ENCODE measurements at places on chromosomes 5 and 9.

GRCh38 chr9:75410405-75410804 lies 322.1 kb downstream of the OSTF1 start:
- DNase-seq = no peak

DNA sequence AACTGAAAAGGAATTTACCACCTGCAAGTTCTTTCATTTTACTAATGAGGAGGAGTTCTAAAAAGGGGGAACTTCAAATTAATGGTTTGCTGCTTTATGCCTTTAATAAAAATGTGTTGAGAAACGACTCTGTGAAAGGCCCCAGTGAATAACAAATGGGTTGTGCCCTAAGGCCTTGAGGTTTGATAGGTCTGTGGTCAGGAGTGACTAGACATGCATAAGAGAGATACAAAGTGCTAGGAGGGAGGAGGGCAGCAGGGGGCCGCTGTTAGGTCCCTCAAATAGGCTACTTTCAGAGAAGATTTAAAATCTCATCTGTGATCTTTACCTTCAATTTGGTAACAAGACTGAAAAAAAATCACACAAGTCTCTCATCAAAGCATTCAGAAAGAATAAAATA lies 58.3 kb downstream of the FAM81B start:
- no peak for DNase-seq

DNA sequence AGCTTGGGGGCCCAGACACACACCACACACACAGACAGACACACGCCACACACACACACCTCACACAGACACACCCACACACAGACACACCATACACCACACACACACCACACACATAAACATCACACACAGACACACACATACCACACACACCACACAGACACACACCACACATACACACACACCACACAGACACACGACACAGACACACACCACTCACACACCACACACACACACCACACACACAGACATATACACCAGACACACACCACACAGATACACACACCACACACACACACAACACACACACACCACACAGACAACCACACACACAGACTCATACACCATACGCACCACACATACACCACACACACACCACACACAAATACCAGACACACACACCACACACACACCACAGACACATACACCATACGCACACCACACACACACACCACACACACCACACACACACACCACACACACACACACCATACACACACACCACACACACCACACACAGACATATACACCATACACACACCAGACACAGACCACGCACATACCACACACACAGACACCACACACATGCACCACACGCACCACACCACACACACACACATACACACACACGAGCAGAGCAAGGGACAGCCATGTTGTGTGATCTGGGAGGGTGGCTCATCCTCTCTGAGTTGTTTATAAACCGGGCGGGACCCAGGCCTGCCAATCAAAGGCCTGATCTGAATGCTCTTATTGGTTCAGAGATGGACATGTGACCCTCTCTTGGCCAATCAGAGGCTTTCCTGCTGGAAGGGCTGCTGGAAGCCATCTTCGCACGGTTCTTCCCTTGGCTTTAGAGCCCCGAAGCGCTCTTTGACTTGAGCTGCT lies 148.3 kb downstream of the GAPVD1 start:
- peak; percentile 73 for DNase-seq

DNA sequence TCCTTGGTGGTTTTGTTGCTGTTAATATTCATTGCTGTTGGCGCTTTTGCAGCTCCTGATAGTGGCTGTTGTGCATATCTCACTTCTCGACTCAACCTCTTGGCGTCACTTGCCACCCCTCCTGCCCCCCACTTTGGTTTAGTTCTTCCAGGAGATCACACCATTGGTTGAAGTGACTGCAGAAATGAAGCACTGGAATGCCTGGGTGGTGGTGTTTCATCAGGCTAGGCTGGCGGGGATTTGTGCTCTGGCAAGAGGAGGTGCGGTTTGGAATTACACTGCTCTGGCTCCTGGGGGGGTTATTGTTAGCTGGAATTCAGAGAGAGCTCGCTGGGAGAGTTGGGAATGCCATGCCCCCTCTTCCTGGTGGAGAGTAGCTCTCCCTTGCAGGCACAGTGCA lies 11.5 kb downstream of the PRRC2B start:
- no peak for DNase-seq

DNA sequence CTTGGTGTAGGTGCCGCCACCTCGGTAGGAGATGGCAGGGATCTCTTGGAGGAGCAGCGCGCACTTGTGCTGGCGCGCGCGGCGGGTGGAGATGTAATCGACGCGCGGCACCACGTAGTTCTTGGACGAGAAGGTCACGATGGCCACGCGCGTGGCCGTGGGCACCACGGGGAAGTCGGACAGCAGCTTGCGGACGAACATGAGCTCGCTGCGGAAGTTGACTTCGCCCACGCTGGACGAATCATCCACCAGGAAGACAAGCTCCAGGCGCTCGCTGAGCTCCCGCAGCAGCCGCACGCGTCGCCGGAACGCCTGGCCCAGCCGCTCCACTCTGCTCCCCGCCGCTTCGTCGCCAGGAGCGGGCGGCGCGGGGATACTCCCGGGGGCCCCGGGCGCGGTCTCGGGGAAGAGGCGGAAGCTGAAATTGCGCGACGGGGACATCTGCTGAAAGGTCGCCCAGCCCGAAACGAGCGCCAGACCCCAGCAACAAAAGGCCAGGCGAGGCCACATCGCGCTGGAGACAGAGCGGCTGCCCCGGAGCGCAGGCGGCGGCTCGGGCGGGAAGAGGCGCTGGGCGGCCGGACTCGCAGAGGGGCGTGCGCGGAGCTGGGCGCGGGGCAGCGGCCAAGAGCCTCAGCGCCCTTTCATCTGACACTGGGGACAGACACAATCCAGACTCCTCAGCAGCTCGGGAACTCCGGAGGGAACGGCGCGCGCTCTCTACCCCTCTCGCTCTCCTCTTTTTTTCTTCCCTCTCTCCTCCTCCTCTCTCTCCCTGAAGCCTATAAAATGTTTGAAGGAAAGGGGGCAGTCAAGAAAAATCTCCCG lies at the start of gene SVEP1:
Gene SVEP1 (minus strand): TSS at position 708 of the 828 bp plus-strand sequence. CDS start 198 bp downstream, at position 510.
- peak; percentile 72 for DNase-seq

- no peak for DNase-seq
Observed at GRCh38 chr5:52139888-52140615, 647.7 kb upstream of the ITGA1 start.

GRCh38 chr5:180808461-180809000 lies 5.9 kb upstream of the MGAT1 start:
- no peak for DNase-seq

DNA sequence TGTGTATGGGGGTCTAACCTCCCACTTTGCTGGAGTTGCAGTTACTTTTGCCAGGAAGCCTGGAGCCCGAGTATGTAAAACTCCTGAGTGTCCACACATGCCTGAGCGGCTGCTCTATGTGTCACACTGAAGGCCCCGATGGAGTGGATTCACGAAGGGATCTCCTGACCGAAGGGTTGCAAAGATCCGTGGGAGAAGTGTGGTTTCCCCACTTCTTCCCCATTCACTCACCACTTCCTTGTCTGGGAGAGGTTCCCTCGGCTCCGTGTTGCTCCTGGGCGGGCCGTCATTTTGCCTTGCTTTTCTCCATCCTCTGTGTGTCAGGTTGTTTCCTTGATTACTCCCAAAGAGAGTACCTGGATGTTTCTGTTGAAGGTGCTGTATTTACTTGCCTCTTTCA lies 16.2 kb upstream of the IL3 start:
- no peak for DNase-seq

DNA sequence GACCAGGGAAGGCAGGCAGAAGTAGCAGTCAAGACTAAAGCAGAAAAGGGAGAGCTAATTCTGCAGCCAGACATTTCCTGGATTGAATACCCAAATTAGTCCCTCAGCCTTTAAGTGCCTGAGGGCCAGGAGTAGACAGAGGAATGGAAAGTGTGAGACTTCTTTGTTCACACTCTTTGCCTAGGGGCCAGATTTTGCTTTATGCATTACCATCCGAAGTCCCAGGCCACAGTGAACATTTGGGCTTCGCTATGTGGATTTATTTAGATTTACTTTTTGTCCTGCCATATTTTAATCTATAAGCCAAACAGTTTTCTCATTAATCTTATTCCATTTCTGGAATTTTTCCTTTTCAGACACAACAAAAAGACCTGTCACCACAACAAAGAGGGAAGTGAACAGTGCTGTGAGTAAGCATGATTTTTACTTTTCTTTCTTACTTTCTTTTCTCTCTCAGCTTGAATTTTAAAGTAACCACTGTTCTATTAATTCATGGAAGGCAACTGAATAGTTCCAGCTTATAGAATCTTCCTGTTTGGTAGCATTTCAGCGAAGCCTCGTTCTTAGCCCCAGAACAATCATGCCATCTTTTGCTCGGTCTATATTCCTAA lies 52.6 kb downstream of the PDCD1LG2 start:
- DNase-seq = no peak

GRCh38 chr5:173397516-173397915 lies 69.3 kb upstream of the STC2 start:
- no peak for DNase-seq

GRCh38 chr9:117678871-117679270 lies 25.3 kb upstream of the TLR4 start:
- DNase-seq = peak; percentile 1

GRCh38 chr5:61806491-61807020 lies 474.5 kb downstream of the ZSWIM6 start:
- no peak for DNase-seq

- DNase-seq = peak; percentile 76
Observed at GRCh38 chr9:21919377-21920362, 74.5 kb downstream of the CDKN2A start.

GRCh38 chr5:31361234-31361633 lies 167.7 kb downstream of the CDH6 start:
- DNase-seq = no peak

DNA sequence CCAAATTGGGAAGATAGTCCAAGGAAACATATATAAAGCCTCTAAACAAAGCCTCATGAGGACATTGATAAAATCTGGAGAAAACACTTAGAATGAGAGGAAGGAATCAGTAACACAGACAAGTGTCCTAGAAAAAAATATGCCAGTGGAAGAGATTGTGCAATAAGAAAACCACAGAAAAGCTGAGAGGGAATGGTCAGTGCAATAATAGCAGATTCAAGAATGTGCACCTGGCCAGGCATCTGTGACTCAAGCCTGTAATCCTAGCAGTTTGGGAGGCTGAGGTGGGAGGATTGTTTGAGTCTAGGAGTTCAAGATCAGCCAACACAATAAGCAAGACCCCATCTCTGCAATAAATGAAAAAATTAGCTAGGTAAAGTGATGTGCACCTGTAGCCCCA lies 691.2 kb upstream of the CDH6 start:
- DNase-seq = peak; percentile 17

- DNase-seq = no peak
Observed at GRCh38 chr9:126159430-126160060, 167.1 kb upstream of the MVB12B start.

- no peak for DNase-seq
Observed at GRCh38 chr9:129916707-129917106, 81.4 kb downstream of the USP20 start.
